Testis (tissue), 5 donors: ENCODE measurements at places on chromosomes 5 and 9. TPM values are rescaled to one million over a fixed set of nuclear protein-coding genes. Genes with fewer than 3 reads are reported as not detected.

ZFP37 gene
- 3.5 TPM for total RNA-seq

DNA sequence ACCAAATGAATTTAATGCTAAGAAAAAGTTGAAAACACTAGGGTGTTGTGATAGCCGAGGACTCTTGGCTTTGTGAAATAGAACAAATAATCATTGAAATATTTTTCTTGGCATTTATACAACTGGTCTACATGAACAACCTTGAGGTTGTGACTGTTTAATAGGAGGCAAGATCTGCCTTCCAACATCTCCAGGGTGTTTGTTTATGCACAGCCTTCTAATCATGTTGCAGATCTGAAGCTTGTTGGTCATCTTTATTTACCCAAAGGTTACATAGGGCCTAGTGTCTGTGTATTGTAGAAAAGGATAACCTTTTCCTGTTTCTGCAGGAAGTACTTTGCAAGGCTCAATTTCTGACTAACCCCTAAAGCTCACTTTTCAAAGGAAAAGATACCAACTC is 65.2 kb upstream of the RANBP3L start:
- DNase-seq = no peak

LHX2 gene
- total RNA-seq = 5.1 TPM

GRCh38 chr5:161030229-161030628 is 178.2 kb upstream of the ATP10B start:
- no peak for DNase-seq

- no peak for DNase-seq
Measured at GRCh38 chr5:134090522-134090921, 24.0 kb upstream of the TCF7 start.

GRCh38 chr5:5544094-5544663 is 121.7 kb downstream of the ICE1 start:
- no peak for DNase-seq

GRCh38 chr9:83313781-83314180 is 224.4 kb downstream of the FRMD3 start:
- DNase-seq = no peak

- DNase-seq = peak; percentile 41
Measured at GRCh38 chr5:134245101-134245604, 19.3 kb upstream of the PPP2CA start.

GRCh38 chr5:133130387-133131118 is 78.7 kb downstream of the HSPA4 start:
- DNase-seq = no peak

DNA sequence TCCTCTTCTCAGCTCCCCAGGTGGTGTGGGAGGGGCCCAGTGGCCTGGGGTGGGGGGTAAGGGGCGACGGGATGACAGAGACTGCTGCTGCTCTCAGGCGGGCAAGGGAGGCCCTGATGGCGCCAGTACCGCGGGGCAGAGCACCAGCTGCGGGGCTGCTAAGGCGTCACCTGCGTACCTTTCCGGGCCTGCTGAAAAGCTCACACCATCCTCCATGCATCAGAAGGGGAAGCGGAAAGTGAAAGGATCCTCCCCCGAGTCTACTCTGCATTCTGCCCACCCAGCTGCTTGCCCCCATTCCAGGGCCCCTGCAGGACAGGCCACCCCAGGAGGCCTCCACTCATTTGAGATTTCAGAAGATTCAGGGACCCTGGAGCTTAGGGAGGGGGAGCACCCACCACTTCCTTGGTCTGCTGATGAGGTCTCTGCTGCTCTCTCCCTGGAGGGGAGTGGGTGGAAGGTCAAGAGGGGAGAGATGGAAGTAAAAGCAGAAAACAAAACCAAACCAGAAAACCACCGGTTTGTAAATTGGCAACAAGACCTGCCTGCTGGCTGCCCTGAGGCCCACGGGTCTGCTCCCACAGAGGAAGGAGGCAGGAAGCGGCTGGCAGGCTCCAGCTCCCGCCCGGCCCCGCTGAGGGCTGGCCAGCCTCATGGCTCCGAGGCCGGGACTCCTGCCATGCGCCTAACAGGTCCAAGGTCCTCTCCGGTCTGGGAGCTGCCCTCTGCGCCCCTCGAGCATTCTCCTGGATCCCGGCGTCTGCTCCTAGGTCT is 33.6 kb downstream of the PRRT1B start:
- peak; percentile 34 for DNase-seq
